ENCODE measurements at places on chromosomes 2 and 18. TPM values are rescaled to one million over a fixed set of nuclear protein-coding genes. Genes with fewer than 3 reads are reported as not detected.

The TPGS2 gene
- 402 TPM for total RNA-seq

- H3K36me3 ChIP-seq: peaks cover 35% of the 10 kb centered on the region
- no peak for DNase-seq
- H3K27me3 ChIP-seq: no peaks in the 10 kb centered on the region
- no peak overlapping the region for H3K27ac ChIP-seq
- no peak overlapping the region for H3K4me3 ChIP-seq
- peaks cover 18% of the 10 kb centered on the region for H3K4me1 ChIP-seq
These were observed 44.7 kb downstream of the TANC1 start for GRCh38 chr2:159013103-159013502.

The NDUFV2 gene
- 160 TPM for total RNA-seq

The SPHKAP gene
- not detected for total RNA-seq

GRCh38 chr2:162072181-162072702 is 1.8 kb downstream of the DPP4 start:
- peaks cover 20% of the 10 kb centered on the region for H3K27me3 ChIP-seq
- DNase-seq: no peak
- no peaks in the 10 kb centered on the region for H3K4me1 ChIP-seq

DNA sequence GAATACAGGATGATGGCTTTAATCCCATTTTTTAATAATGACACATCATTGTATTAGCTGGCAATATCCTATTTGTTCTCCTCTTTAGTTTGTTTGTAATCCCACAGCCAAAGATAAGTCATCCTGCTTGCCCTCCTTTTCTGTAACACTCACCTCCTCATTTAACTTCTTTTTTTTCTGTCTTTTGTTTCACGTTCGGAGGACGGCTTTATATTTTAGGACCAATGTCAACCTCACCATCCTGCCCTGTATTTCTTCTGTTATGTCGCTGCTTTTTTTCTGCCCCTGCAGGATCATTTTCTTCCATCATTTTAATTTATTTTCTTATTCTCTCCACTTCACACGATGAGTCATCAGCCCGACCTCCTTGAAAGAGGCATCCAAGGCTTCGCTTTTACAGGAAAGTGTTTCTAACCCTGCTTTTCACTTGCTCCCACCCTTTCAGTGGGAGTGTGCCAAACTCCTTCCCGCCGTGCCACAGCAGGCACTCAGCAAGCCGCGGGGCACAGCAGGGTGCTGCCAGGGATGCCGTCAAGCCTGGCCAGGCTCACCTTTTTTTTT is 11.4 kb downstream of the RAB31 start:
- peak; percentile 96 for DNase-seq
- 0 out of 2 replicates have a peak overlapping the region, but pooled peaks have one; percentile 7 for H3K4me3 ChIP-seq
- H3K27ac ChIP-seq: peak overlapping the region; percentile 79
- H3K4me1 ChIP-seq: peaks cover 27% of the 10 kb centered on the region
- no peaks in the 10 kb centered on the region for H3K27me3 ChIP-seq

The ARHGAP25 gene
- total RNA-seq: not detected

DNA sequence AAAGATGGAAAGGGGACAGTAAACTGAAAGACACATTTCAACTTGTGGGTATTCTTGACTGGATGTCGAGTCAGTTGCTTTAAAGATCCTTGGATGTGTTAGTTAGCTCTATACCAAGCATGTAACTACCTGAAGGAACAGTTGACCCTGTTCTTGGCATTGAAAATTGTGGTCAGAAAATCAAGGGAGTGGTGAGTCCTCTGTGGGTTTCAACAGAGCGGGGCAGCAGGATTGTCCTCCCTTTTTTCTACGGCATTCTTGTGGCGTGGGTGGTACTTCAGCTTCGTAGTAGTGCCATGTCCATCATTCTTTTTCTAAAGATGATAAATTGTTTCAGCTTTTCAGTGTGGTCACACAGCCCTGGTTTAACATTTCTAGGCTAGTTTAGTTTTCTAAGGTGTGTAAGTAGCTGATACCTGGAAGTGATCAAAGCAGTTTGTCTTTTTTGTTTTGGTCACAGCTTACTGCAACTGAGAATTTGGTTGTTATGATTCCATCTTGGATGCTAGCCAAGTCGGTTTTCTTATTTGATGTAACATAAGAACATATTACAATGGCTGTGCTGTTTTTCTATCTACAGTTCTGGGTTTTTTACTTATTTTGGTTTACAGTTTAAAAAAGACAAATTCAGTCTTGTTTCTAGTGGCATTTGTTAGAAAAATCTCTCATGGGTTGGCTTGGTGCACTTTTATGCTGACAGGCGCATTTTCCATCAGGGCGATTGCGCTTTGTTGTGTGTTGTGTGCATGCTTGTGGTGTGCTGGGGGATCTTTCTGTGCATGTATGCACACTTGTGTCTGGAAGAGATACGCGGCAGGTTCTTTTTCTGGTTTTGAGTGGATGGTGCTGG is 84.7 kb downstream of the ZNF407 start:
- H3K4me3 ChIP-seq: no peak overlapping the region
- H3K27me3 ChIP-seq: no peaks in the 10 kb centered on the region
- H3K27ac ChIP-seq: no peak overlapping the region
- peak; percentile 6 for DNase-seq
- peaks cover 15% of the 10 kb centered on the region for H3K4me1 ChIP-seq
